ENCODE measurements at places on chromosomes 13 and 19.
A peak's percentile ranks its signal among the peaks of the same experiment; 100 is the strongest.

DNA sequence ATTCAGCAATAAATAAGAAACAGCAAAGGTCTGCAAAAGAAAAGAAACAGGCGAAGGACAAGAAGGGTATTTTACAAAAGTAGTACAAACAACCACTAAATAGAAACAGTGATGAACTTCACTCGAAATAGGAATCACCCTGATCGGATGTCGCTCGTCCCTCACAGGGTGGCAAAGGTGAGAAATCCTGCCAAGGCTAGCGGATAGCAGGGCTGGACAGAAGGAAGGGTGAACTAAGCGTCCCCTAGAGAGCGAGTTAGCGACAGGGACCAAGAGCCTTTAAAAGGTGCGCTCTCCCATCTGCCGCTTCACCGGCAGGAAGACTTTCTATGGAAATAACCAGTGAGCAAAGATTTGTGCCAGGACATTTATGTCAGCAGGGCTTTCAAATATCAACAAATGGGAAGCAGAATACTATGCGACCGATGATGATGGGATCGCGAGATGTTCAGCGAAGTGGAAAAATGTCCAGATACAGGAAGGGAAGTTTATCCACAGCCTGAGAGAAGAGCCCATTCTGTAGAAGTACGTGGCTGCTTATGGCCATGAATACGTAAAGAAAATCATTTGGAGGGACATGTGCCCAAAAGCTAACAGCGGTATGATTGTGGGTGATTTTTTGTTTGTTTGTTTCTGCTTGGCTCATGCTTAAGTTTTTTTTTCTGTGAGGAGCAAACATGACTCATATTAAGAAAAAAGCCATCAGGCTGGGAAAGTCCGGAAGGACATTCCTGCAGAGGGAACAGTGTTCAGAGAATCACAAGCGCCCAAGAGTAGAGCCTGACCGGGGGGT is 18.9 kb downstream of the ELAVL1 start:
- DNase-seq, result no peak

DNA sequence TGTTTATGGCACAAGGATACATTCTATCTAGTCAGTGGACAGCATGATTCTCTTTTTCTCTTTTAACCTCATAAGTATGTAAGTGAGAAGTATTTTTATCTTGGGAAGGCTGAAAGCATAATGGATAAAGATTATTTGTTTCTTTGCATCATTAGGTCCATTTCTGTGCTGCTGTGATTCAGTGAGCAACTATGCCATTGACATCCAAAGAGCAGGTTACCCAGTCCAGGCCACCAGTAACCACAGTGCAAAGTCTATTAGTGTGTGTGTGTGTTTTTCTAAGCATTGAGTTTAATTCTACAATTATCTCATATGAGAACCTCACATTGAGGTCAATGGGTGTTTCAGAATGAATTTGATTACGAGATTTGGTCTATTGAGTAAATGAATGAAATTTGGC is 158.8 kb upstream of the DACH1 start:
- DNase-seq, result no peak

GRCh38 chr19:19420570-19421298 is 15.3 kb downstream of the GATAD2A start:
- no peak for DNase-seq

DNA sequence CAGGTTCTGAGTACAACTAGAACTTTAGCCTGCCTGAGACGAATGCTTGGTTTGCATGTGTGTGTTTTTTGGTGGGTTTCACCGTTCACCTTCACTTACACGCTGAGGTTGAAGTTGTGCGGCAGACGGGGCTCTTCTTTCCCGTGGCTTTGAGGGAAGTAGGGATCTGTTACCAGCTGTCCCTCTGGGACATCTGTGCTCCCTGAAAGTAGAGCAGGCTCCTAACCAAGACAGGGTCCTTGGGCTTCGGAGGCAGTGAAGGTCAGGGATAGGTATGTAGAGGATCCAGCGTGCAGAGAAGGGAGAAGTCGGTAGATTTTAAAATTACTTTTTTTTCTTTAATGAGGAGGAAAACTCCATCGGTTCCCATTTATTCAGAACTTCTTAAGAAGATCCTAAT is 48.7 kb downstream of the ZNF536 start:
- DNase-seq, result no peak

GRCh38 chr13:79044415-79044814 is 361.6 kb downstream of the RBM26 start:
- DNase-seq, result no peak

DNA sequence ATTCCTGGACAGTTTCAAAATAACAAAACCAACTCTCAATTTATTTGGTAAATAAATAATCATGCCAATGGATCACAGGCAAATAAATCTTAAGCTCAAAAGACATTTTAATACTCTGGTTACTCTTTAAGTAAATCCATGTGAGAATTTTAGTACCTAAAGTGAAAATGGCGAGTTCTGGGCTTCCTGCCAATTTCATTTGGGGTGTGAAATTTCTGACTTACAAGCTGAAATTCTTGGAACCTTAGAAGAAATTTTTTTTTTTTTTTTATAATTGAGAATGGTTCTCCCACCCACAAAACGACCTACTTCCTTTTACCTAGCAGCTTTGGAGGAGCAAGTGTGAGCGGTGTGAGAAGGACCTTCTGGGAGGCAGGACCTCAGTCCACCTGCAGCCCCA is 354.5 kb upstream of the NBEA start:
- DNase-seq, result no peak

DNA sequence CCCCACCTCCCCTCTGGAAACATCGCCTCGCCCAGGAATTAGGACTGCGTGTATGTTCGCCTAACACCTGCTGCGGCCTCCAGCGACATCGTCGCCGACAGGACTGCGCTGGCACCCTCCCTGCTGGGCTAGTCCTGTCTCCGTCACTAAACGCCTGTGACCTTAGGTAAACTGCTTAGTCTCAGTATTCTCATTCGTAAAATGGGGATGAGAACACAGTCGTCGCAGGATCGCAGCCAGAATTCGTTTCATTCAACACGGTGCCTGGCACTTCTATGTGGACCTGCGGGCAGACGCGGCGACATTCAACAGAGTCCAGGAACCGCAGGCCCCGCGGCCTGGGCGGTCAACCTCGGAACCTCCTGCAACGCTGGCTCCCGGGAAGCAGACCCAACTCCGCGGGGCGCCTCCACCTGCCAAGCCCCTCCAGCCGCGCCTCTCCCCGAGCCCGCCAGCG is 485 bp downstream of the CRYL1 start:
- peak; percentile 11 for DNase-seq

- DNase-seq, result no peak
Observed at GRCh38 chr19:6849876-6850275, 37.5 kb upstream of the ADGRE1 start.

Measured in NCI-H1105 treated with DMSO at 0.1 percent for 48 hours (cell line).